Ascending aorta (tissue), 2 donors: ENCODE measurements at places on chromosomes 7 and 10. TPM values are rescaled to one million over a fixed set of nuclear protein-coding genes. Genes with fewer than 3 reads are reported as not detected.

- H3K27ac ChIP-seq: no peak overlapping the region
- no peaks in the 10 kb centered on the region for H3K4me1 ChIP-seq
- H3K4me3 ChIP-seq: no peak overlapping the region
- H3K27me3 ChIP-seq: no peaks in the 10 kb centered on the region
- no peak for DNase-seq
- no peaks in the 10 kb centered on the region for H3K36me3 ChIP-seq
Measured at GRCh38 chr7:25694211-25694610, 457.8 kb upstream of the NFE2L3 start.

GRCh38 chr7:42189535-42189934 is 47.5 kb downstream of the GLI3 start:
- no peak overlapping the region for H3K4me3 ChIP-seq
- H3K36me3 ChIP-seq: no peaks in the 10 kb centered on the region
- DNase-seq: no peak
- no peaks in the 10 kb centered on the region for H3K27me3 ChIP-seq
- H3K4me1 ChIP-seq: no peaks in the 10 kb centered on the region

Gene ASL
- total RNA-seq: 46.2 TPM

DNA sequence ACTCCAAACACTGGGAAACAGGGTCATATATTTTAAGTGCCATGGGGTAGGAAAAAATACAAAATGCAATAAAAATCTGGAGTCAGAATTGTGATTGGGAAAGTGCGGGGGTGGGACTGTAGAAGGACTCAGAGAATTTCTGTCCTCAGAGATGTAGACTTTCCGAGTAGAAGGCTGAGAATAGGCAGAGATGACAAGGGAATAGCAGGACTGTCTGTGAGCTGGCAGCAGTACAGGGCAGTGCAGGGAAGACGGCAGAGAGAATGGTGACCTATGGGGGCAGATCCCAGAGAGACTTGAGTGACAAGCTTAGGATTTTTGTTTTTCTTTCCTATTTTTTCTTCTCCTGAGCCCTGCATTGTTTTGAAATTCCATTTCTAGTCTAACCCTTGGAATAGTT is 127.6 kb downstream of the SLC16A9 start:
- H3K27me3 ChIP-seq: no peaks in the 10 kb centered on the region
- DNase-seq: no peak
- H3K4me1 ChIP-seq: no peaks in the 10 kb centered on the region

- peak; percentile 77 for DNase-seq
- no peaks in the 10 kb centered on the region for H3K36me3 ChIP-seq
- H3K4me1 ChIP-seq: no peaks in the 10 kb centered on the region
- H3K4me3 ChIP-seq: peak overlapping the region; percentile 70
Measured at GRCh38 chr7:63925626-63926460, 72.8 kb upstream of the ZNF722 start.

- no peaks in the 10 kb centered on the region for H3K36me3 ChIP-seq
- H3K27ac ChIP-seq: no peak overlapping the region
- H3K4me1 ChIP-seq: no peaks in the 10 kb centered on the region
- DNase-seq: no peak
Measured at GRCh38 chr10:99995713-99996112, 14.0 kb downstream of the DNMBP start.

Gene HDAC9
- total RNA-seq: 33.4 TPM

GRCh38 chr10:93548376-93549071 is 17.9 kb upstream of the FFAR4 start:
- H3K4me1 ChIP-seq: no peaks in the 10 kb centered on the region
- no peak overlapping the region for H3K4me3 ChIP-seq

DNA sequence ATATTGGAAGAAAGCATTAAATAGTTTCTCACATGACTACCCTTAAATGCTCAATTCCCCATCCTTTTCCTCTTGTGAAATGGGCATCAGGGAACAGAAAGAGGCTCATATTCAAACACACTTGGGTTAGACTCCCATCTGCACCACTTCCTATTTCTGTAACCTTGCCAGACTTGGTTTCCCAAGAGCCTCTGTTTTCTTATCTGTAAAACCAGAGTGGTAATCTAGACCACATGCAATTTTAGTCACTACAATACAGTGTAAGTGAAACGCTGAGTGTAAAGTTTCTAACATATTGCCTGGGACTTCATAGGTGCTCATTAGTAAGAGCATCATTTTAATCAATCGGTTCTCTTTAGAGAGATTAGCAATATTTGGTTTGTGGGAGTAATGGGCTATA is 136.3 kb downstream of the SORCS1 start:
- no peaks in the 10 kb centered on the region for H3K4me1 ChIP-seq
- H3K27me3 ChIP-seq: no peaks in the 10 kb centered on the region
- H3K4me3 ChIP-seq: no peak overlapping the region
- no peak for DNase-seq
